Upper lobe of left lung (tissue), 6 donors: ENCODE measurements at places on chromosomes 5 and 9. TPM values are rescaled to one million over a fixed set of nuclear protein-coding genes. Genes with fewer than 3 reads are reported as not detected.

The GPR150 gene
- 0.30 TPM for total RNA-seq

The ADAMTS2 gene
- total RNA-seq, result 19.2 TPM

The ANGPTL2 gene
- 26.0 TPM for total RNA-seq

The WNK2 gene
- 10.5 TPM for total RNA-seq

DNA sequence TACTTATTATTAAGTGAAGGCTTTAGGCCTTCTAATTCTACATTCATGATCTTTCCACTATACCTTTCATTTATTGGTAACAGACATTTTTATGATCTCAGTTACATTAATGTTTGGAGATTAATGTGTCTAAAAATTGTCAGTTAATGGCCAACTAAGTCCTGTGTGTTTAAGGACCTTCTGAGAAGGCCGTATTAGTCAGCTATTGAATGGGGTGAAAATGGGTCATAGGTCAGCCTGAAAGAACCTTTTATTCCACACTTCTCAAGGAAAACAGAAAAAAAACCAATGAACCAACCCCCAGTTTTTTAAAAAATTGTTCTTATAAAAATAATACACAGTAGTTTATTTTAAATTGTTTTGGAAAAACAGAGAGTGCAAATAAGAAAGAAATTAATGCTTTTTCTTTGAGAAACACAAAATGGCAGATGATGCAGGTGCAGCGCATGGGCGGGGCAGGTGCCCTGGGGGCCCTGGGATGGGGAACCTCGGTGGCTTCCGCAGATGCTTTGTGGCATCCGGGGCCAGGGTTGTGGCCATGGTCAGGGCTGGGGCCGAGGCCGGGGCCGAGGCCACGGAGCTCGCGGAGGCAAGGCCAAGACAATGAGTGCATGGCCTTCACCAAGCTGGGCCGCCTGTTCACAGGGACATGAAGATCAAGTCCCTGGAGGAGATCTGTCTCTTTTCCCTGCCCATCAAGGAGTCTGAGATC, 141.9 kb downstream of the SPATA31D1 start:
- peak; percentile 67 for DNase-seq

DNA sequence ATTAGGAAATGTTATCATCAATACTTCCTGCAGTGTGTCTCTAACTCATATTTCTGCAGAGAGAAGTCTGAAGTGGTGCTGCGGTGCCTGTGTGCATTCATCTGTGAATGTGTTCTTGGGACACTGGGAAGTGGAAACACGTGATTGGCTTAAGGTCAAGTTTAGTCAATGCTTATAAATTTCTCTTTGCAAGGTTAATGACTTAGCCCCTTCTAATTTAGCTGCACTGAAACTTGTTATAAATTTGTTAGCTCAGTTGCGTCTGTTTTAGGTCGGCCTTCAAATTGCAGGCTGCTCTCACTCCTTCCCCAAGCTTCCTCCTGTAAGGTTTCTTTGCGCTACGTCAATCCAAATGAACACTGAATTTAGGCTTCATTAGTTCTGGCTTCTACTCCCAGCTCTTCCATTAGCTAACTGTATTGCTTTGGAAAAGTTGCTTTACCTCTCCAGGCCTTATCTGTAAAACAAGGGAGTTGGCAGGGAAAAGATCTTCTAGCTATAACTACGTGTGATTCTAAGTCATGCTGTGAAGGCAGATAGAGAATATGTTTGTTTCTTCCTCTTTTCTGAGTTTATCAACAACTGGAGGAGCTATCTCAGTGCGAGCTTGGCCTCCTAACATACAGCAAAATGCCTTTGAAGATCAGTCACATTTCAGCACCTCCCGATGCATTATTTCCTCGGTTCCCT, 341.8 kb downstream of the NFIB start:
- DNase-seq, result no peak

- DNase-seq, result no peak
Measured at GRCh38 chr5:116872986-116873385, 298.4 kb upstream of the SEMA6A start.
